Amniotic epithelial cell (primary cell): ENCODE measurements at places on chromosomes 1 and 21.
A peak's percentile ranks its signal among the peaks of the same experiment; 100 is the strongest.

GRCh38 chr1:157141212-157141855 lies 3.1 kb upstream of the ETV3 start:
- DNase-seq = no peak

- DNase-seq = peak; percentile 91
Measured at GRCh38 chr1:112904071-112904830, 51.7 kb downstream of the SLC16A1 start.

GRCh38 chr1:22491995-22492715 lies 40.5 kb downstream of the ZBTB40 start:
- no peak for DNase-seq

GRCh38 chr1:37486680-37487618 lies 12.6 kb downstream of the ZC3H12A start:
- DNase-seq = peak; percentile 65

DNA sequence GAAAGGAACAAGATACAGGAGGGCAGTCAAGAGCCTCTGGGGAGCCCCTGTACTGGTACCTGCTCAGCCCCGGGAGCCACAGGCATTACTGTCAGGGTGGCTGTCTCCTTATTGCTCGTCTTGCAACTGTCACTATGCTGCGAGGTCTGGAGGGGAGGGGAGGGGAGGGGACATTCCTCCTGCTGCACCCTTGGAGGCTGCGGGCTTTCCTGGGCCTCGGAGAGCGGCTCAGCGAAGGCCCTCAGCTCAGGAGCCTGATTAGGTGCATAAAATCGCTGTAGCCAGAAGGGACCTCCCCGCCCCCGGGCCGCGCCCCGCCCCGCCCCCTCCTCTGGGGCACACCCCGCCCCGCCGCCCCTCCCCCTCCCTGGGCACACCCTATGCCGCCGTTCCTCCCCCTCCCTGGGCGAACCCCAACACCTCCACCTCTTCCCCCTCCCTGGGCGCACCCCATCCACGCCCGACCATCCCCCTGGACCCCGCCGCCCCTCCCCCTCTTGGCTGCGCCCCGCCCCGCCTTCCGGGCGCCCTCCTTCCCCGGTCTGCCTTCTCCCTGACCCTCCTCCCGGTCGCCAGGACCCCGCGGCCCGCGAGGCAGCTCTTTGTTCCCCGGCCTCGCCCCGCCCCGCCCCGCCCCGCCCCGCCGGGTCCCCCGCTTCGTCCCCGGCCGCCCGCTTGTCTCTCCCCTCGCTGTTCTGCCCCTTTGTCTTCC lies 35.5 kb downstream of the CACHD1 start:
- DNase-seq = no peak

DNA sequence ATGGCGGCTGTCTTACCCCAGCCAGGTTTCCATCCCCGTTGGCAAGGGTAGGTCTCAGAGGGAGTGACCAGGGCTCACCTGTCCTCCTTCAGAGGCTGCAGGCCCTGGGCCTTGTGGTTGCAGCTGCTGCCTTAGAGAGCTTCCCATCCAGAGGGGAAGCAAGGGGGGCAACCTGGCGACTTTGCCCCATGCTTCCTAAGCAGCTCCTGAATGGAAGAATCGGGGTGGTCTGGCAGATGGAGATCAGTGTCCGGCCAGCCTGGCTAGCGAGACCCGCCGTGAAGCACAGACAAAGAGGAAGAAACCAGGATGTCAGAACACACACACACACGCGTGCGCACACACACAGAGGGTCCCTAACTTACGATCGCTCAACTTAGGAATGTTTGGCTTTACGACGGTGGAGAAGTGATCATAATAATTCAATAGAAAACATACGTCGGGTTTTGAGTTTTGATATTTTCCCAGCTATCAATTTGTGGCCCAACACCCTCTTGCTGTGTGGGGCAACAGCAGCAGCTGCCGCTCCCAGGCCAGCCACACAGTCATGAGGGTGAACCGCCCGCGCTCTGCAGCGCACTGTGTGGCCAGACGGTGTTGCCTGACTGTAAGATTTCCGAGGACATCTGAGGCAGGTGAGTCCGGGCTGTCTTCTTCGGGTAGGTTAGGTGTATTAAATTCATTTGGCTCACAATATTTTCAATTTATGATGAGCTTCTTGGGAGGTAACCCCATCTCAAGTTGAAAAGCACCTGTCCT lies 113.0 kb upstream of the ARHGEF16 start:
- no peak for DNase-seq

GRCh38 chr1:43621861-43622260 lies 28.1 kb upstream of the KDM4A start:
- DNase-seq = no peak

DNA sequence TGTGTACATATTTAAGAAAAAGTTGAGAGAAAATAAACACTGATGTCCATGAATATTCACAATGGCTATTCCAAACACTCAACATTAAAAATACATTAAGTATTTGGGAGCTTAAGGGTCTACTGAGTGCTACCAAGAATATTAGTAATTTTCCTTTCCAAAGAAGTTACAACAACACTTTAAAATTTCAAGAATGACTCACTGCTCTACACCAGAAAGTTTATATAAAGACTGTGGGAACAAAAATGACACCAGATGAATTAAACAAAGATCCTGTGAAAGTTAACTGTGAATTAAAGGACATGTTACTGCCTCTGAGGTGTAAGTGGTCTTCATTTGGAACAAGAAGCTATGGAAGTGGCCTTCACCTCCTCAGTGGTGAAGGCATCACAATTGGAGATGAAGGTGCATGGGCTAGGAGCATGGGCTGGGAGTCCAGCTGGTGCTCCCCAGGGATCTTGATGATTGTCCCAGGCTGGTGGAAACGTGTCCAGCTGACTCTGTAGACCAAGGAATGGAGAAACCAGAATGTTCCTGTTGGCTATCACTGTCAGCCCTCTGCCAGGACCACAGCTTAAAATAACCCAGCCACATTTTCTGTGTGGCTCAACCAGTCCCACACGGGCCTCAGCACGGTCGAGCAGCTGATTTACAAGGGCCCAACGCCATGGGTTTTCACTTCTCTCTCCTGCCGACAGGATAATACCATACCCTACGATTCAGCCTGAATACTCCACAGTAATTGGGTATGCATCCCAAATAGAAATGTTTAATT lies 28.8 kb downstream of the TAF5L start:
- DNase-seq = peak; percentile 53
